ENCODE measurements at places on chromosomes 13 and 19. TPM values are rescaled to one million over a fixed set of nuclear protein-coding genes. Genes with fewer than 3 reads are reported as not detected.
A peak's percentile ranks its signal among the peaks of the same experiment; 100 is the strongest.

DNA sequence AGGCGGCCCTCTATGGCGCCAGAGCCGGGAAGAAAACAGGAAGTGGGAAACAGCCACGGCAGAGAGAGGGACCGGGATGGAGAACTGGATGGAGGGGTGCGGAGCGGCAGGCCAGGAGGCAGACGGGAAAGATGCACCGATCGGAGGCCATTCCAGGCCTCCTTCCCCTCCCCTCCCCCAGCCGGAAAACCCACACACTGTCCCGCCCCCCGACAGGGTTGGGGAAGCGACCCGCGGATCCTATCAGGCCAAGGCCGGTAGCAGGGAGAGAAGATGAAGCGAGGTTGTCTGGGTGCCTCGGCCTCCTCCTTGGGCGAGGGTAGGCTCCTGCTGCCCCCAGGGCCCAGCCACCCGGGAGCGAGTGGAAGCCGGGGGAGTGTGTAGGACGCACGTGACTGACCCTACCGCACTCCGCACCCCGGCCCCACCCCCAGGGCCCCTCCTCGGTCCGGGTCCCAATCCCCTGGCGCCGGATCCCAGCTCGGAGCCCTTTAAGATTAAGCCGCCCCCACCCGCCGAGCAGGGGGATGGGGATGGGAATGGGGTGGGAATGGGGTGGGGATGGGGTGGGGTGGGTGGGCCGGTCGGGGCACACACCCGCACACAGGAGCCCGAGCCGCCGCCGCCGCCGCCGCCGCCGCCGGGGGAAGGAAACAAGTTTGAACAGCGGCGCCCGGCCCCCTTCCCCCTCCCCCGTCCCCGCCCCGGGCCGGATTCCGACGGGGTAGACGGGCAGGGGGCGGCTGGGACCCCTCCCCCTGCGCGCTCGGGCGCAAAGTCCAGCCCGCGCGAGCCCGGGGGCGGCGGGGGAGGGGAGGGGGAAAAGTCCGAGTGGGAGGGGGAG, 1.5 kb downstream of the ERF start:
- DNase-seq: peak; percentile 55

GRCh38 chr13:34179481-34179880, 361.5 kb downstream of the RFC3 start:
- DNase-seq: no peak

CD70 gene
- 1.9 TPM for total RNA-seq

GRCh38 chr19:46451352-46451751, 20.0 kb downstream of the PNMA8A start:
- no peak for DNase-seq

GRCh38 chr13:70829748-70830147, 721.5 kb upstream of the KLHL1 start:
- DNase-seq: no peak
